Stimulated activated CD4-positive, alpha-beta T cell treated with anti-CD3 and anti-CD28 coated beads, Interleukin-15, amount 100 ng/mL, for 1 hour (primary cell): ENCODE measurements at places on chromosomes 16 and 17.

- DNase-seq = no peak
These were observed 74.8 kb upstream of the SMURF2 start for GRCh38 chr17:64736804-64737492.

- no peak for DNase-seq
These were observed 201.3 kb downstream of the XYLT1 start for GRCh38 chr16:17269439-17269838.

DNA sequence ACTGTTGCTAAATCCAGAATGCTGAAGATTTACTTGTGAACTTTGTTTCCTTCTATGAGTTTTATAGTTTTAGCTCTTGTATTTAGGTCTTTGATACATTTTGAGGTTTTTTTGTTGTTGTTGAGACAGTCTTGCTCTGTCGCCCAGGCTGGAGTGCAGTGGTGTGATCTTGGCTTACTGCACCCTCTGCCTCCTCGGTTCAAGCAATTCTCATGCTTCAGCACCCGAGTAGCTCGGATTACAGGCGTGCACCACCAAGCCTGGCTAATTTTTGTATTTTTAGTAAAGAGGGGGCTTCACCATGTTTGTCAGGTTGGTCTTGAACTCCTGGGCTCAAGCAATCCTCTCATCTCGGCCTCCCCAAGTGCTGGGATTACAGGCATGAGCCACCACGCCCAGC, 14.4 kb downstream of the TENT4B start:
- DNase-seq = no peak

DNA sequence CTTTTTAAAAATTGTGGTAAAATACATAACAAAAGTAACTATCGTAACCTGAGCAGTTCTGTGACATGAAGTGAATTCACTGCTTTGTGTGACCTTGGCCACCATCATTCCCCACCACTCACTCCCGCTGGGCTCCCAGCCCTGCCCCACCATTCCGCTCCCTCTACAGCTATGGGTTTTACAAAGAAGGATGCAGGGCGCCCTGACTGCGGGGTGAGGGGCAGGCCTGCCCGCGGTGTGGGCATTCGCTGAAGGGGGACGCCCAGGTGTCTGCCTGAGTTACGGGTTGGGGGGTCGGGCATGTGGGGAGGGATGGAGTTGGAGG, at the start of gene CEMP1:
Gene CEMP1, minus strand, starts transcription at position 38 of the 325 bp plus-strand sequence. CDS start 335 bp downstream, outside the sequence.
- DNase-seq = no peak

- DNase-seq = no peak
These were observed 3.0 kb upstream of the QPRT start for GRCh38 chr16:29675811-29676643.

- DNase-seq = peak; percentile 39
These were observed 4.0 kb upstream of the IL17C start for GRCh38 chr16:88634141-88634993.

- no peak for DNase-seq
These were observed 14.3 kb upstream of the NAT9 start for GRCh38 chr17:74790161-74791058.

DNA sequence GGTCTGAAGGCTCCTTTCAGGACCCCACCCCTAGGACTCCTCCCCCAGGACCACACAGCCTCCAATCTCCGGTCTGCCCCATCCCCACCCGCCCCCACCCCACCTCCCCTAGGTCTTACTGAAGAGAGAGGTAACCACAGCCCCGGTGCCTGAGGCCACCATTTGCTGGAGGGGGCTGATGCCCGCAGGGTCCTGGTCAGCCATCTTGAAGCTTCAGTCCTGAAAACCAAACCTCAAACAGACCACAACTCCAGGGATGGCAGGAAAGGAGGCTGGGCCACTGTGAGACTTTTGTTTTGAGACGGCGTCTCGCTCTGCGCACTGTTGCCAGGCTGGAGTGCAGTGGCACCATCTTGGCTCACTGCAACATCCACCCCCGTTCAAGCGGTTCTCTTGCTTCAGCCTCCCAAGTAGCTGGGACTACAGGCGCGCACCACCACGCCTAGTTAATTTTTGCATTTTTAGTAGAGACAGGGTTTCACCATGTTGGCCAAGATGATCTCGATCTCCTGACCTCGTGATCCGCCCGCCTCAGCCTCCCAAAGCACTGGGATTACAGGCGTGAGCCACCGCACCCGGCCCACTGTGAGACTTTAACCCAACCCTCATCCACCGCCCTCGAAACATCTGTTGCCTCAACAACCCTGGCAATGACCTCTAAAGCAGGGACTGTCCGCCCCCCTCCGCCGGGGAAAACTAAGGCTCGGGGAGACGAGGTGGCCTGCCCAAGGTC, 1.1 kb downstream of the SLC25A39 start:
- no peak for DNase-seq

GRCh38 chr16:66520406-66521170, 29.3 kb downstream of the TK2 start:
- no peak for DNase-seq

DNA sequence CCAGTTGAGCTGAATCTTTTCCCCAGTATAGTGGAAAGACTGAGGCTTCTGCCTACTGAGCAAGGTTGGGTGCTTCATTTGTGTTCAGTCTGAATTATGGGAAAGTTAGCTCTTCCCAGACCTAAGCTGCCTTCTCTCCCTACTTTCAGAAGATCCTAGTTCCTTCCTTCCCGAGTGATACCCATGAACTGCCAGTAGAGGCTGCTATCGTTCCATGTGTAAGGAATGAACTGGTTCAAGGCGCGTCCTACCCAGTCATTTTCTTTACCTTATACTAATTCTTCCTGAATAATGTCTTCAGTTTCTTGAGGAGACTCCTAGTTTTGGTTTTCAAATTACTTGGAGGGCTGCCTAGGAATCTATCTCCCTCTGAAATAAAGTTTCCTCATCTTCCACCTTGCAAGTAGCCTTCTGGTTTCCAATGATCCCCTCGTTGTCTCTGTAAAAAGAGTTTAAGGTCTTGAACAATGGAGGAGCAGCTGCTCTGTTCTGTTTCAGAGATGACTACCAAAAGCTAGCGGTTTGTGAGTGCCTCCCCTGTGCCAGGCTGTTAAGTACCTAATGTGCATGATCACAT, 934 bp upstream of the AOC2 start:
- no peak for DNase-seq
